ENCODE measurements at places on chromosomes 3 and 15.

DNA sequence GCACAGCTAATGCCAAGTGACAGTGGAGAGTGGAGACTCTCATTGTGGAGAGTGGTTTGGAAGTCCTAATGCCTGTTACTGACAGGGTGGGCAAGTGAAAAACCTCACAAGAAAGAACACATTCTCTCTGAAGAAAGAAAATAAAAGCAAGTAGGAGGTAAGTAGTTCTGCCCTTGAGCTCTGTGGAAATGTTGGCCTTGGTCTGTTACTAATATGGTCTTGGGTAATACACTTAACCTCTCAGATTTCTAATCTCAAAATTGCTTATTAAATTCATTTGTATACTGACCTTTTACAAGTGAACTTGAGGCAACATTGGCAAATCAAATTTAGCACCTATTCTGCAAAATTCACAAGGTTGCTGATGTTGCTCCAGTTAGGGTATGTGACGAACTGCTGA lies 291.6 kb upstream of the CBLB start:
- no peak for DNase-seq

GRCh38 chr15:80849308-80849707 lies 70.1 kb downstream of the CEMIP start:
- DNase-seq, result peak; percentile 94

GRCh38 chr3:129384594-129385323 lies 43.7 kb downstream of the EFCAB12 start:
- DNase-seq, result no peak

DNA sequence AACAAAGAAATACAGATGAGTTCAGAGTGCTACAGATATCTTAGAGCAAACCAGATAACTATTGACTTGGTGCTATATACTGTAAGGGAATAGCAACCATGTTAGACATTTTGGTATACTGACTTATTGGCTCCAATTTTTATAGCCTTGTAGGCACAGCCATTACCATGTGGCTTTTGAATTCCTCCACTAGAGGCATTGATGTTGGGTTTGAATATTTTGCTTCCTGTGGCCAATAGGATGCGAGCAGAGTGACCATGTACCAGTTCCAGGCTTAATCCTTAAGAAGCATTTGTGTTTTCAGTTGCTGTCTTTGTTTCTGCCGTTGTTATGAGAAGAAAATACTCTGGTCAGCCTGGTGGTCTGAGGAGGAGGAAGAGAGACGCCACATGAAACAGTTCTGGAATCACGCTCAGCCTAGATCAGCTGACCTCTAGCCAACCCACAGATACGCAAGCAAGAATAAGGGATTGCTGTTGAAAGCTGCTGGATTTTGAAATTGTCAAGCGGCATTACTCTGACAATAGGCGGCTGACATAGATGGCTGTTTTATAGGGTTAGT lies 109.4 kb upstream of the TNIK start:
- peak; percentile 18 for DNase-seq

- no peak for DNase-seq
Measured at GRCh38 chr3:138328341-138328740, 1.3 kb downstream of the NME9 start.

DNA sequence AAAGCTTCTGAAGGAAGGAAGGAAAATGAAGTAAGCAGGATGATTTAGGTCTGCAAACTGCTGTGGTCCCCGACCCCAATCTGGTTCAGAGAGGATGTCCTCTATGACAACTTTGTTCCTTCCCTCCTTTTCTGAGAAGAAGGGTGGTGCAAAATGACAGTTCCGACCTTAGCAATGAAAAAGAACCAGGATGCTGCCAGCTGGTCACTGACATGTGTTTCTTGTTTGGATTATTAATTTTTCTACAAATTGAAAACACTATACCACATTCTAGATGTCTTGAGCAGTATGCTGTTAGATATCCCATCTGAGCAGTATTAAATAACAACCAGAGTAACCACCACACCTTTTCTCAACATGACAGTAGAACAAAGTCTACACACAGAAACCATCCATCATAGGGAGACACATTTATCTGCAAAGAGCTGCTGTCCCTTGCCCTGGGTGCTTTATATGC lies 27.5 kb downstream of the CDCP1 start:
- no peak for DNase-seq

GRCh38 chr15:80932989-80933388 lies 56.6 kb downstream of the MESD start:
- peak; percentile 35 for DNase-seq

Data from stromal cell of bone marrow (primary cell).